ENCODE measurements at places on chromosomes 11 and 22.

- DNase-seq = no peak
Measured at GRCh38 chr11:92766698-92767097, 202.8 kb upstream of the MTNR1B start.

DNA sequence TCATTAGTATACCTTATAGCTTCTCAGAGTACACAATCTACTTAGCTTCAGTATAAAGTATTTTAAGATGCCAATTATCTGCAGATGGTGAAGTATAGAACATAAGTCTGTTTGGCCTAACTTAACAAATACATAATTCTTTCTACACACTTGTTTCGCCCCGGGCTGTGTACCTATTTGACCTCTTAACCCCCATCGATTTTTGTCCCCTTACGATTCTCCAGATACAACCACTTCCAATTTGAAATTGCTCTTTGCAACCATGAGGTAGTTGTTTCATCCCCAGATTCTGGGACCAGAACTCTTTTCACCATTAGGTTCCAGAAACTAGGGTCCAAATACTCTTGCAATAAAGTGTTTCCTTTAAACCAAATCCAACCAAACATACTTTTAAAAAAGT lies 10.0 kb upstream of the UPB1 start:
- no peak for DNase-seq

DNA sequence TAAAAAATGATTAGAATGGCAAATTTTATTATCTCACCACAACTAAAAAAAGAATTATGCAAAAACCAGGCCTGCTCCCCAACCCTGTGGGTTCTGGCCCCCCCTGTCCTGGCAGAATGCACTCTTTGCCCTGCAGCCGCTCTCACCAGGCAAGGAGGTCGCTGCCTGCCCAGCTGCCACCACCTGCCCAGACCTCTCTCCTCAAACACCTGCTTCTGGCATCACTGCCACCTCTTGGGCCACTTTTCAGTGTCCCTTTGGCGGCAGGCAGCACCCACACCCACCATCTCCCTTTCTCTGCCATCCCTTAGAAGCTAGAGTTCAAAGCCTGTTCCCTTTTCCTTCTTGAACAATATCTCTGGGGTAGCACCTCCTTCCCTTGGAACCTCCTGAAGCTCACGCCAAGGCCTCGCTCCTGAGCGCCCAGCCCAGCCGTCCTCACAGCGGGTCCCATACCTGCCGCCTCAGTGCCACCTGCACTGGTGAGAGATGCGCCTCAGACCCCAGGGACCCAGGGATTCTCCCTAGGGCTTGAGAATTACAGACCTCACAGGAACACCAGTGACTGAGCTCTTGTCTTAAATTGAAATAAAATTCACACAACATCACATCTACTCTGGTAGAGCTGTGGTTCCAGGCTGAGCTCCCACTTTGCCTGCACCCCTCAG lies 44.6 kb downstream of the SGSM3 start:
- DNase-seq = no peak

DNA sequence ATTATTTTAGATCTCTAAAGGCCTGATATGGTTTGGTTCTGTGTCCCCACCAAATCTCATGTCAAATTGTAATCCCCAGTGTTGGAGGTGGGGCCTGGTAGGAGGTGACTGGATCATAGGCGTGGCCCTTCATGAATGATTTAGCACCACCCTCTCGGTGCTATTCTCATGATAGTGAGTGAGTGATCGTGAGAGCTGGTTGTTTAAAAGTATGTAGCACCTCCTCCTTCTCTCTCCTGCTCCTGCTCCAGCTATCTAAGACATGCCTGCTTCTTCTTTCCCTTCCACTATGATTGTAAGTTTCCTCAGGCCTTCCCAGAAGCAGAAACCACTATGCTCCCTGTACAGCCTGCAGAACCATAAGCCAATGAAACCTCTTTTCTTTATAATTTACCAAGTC lies 114.1 kb downstream of the SERGEF start:
- no peak for DNase-seq

GRCh38 chr22:37929390-37929789 lies 23.3 kb downstream of the MICALL1 start:
- DNase-seq = no peak

- DNase-seq = no peak
Measured at GRCh38 chr11:35404388-35404775, 15.0 kb downstream of the SLC1A2 start.

Data from HS-5 (cell line).